Ureter (tissue), 1 donor: ENCODE measurements at places on chromosomes 6 and 20. TPM values are rescaled to one million over a fixed set of nuclear protein-coding genes. Genes with fewer than 3 reads are reported as not detected.

SLC32A1 gene
- total RNA-seq, result not detected

GRCh38 chr20:11907621-11908020 is 10.1 kb upstream of the BTBD3 start:
- DNase-seq, result no peak

DNA sequence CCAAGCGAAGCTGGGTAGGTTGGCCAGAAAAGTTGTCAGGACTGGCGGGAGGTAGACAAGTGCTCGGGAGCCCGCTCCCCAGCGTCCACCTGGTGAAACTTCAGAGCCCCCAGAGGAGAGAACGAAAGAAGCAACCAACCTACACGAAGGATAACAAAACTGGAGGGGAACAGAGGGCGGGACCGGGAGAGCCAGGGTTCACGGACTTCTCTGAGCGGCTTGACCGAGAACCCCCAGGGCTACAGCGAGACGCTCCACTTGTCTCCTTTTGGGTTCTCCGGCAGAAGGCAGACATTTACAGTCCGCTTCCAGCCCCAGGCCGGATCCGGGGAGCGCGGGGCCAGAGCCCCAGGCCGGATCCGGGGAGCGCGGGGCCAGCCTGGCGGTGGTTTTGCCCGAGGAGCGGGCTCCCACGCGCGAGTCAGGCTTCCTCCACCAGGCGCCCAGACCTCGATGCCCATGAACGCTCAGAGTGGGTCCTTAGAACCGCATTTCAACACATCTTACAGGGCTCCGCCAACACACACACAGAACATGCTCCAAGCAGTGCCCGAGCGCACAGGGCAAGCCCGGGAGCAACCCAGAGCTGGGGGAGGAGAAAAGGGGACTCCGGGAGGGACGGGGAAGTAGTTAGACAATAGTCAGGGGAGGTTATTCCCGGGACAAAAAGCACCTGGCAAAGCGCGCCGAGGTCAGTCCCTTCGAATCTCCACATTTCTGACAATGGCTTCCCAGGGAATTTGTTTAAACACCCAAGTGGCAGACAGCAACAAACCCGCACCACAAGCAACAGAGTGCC is 1.1 kb downstream of the PTPRK start:
- DNase-seq, result peak; percentile 68

GRCh38 chr20:39190666-39191570 is 228.8 kb downstream of the DHX35 start:
- no peak for DNase-seq

DNA sequence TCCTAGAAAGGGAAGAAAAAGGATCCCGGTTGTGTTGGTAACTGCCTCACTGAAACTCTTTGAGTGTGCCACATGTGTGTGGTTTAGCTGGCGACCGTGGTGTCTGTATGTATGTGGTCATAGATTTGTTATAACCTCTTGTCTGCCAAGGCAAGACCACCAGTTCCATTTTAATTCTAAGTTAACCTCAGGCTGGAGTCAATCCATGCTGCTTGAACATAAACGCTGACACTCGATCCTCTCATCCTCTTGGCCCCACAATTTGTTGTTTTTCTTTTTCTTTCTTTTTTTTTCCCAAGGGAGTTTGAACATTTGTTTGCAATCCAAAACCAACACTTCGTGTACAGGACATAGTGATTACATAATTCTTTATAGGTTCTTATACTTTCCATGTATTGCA is 318.9 kb upstream of the JAG1 start:
- DNase-seq, result no peak

GRCh38 chr6:45576648-45577624 is 199.2 kb upstream of the SUPT3H start:
- no peak for DNase-seq
